ENCODE measurements at places on chromosomes 1 and 21. TPM values are rescaled to one million over a fixed set of nuclear protein-coding genes. Genes with fewer than 3 reads are reported as not detected.

Gene PTAFR
- 9.9 TPM for total RNA-seq

Gene IVL
- total RNA-seq: 43.4 TPM

Gene RNF2
- total RNA-seq: 34.6 TPM

Gene COL11A1
- not detected for total RNA-seq

Gene SPATA21
- total RNA-seq: not detected

Gene SYNC
- total RNA-seq: 6.4 TPM

Gene ANGPTL3
- total RNA-seq: not detected

Gene ORC1
- total RNA-seq: 1.1 TPM

Gene C1orf94
- total RNA-seq: not detected

Gene CD1B
- not detected for total RNA-seq

Gene BRDT
- total RNA-seq: not detected

Gene LGR6
- total RNA-seq: 9.2 TPM

Gene AMY1A
- total RNA-seq: not detected

Gene ACKR1
- 164 TPM for total RNA-seq

Gene MAP10
- total RNA-seq: 4.0 TPM

Gene WLS
- total RNA-seq: 186 TPM

Gene USH2A
- 0.23 TPM for total RNA-seq

Gene KIF26B
- 8.0 TPM for total RNA-seq

Gene SLC35A3
- total RNA-seq: 39.5 TPM

Gene ZNF695
- not detected for total RNA-seq

Gene LEFTY1
- 0.60 TPM for total RNA-seq

Gene TMEM82
- total RNA-seq: not detected

Gene NFASC
- total RNA-seq: 52.3 TPM

Gene INSRR
- 0.13 TPM for total RNA-seq

Gene GLIS1
- 2.7 TPM for total RNA-seq

Gene NTMT2
- total RNA-seq: not detected

Gene LAMC2
- 14.5 TPM for total RNA-seq

Gene CD247
- 4.7 TPM for total RNA-seq

Gene ST6GALNAC3
- total RNA-seq: 11.7 TPM

Gene SEC22B
- 35.2 TPM for total RNA-seq

Gene TSPEAR
- total RNA-seq: 0.10 TPM

Gene KMO
- total RNA-seq: 0.18 TPM
